ENCODE measurements at places on chromosomes 5 and 9. TPM values are rescaled to one million over a fixed set of nuclear protein-coding genes. Genes with fewer than 3 reads are reported as not detected.

Gene PFN3
- total RNA-seq: not detected

Gene COL23A1
- 3.2 TPM for total RNA-seq

Gene GFM2
- 22.9 TPM for total RNA-seq

Gene ADRA1B
- total RNA-seq: 0.64 TPM

- peaks cover 24% of the 10 kb centered on the region for H3K4me1 ChIP-seq
- no peak overlapping the region for H3K4me3 ChIP-seq
- H3K36me3 ChIP-seq: no peaks in the 10 kb centered on the region
These were observed 138.2 kb downstream of the MVB12B start for GRCh38 chr9:126464694-126465441.

DNA sequence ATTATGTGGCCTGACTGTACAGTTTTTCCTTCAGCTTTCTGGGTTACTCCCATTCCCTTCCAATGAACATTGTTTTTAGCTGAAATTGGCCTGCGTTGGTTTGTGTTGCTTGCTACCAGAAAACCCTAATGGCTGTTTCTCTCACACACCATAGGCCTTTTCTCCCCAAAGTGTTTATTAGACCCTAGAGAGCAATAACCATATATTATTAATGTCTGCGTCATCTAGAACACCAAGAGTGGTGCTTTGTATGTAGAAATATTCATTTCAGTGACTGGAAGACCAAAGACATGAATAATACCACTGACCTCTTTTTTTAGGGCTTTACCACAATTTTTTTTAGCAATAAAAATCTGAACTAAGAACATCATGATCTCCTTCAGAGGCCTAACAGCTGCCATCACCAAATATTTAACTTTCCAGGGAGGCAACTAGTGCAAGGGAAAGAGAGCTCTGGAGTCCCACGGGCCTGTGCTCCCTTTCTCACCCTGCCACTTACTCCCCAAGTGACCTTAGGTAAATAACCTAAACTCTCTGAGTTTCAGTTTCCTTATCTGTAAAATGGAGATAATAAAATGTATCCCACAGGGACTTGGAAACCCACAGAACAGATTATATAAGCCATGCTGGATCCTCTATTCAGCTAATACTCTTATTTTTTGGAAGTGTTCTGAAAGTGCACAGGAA lies 201.9 kb upstream of the ISL1 start:
- no peaks in the 10 kb centered on the region for H3K27me3 ChIP-seq
- H3K4me3 ChIP-seq: no peak overlapping the region
- H3K4me1 ChIP-seq: no peaks in the 10 kb centered on the region
- H3K27ac ChIP-seq: no peak overlapping the region
- no peaks in the 10 kb centered on the region for H3K36me3 ChIP-seq

- H3K36me3 ChIP-seq: no peaks in the 10 kb centered on the region
- H3K27ac ChIP-seq: no peak overlapping the region
- DNase-seq: no peak
- peaks cover 5% of the 10 kb centered on the region for H3K27me3 ChIP-seq
These were observed 284.8 kb downstream of the CTNND2 start for GRCh38 chr5:11619339-11620024.

- H3K27me3 ChIP-seq: no peaks in the 10 kb centered on the region
- DNase-seq: no peak
- H3K4me3 ChIP-seq: no peak overlapping the region
These were observed 23.8 kb downstream of the OGN start for GRCh38 chr9:92380603-92381002.

DNA sequence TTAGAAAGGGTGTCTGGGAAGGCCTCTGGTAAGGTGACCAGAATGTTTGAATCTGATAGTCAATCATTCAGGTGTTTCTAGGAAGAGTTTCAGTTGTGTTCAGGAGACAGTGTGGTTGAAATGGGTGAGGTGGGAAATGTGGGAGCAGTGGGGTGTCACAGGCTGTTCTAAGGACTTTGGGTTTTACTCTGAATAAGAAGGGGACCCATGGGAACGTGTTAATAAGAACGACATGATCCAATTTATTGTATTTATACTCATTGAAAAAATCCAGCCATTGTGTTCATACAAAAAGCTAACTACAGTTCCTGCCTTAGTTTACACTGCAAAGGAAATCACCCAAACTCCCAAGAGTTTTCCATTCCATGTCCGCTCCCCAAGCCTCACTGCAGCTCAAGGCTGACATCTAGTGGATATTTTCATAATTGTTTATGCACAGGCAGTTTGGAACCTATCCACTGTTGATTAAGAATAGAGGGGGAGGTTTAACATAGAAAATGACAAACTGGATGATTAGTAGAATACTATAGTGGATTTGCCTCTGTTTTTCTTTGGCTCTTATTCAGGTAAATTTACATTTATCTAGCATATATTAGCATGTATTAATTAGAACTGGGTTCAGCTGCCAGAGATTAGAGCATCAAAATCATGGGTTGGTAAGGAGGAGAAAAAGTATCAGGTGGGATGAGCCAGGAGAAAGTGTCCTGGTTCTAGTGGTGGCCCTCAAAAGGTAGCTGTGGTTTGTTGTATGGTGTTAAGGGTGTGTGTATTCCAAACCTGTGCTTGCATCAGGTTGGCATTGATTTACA lies 17.7 kb downstream of the CAVIN4 start:
- DNase-seq: no peak
- H3K27ac ChIP-seq: no peak overlapping the region
- H3K4me1 ChIP-seq: peaks cover 13% of the 10 kb centered on the region
- no peaks in the 10 kb centered on the region for H3K36me3 ChIP-seq
- no peak overlapping the region for H3K4me3 ChIP-seq
- no peaks in the 10 kb centered on the region for H3K27me3 ChIP-seq

DNA sequence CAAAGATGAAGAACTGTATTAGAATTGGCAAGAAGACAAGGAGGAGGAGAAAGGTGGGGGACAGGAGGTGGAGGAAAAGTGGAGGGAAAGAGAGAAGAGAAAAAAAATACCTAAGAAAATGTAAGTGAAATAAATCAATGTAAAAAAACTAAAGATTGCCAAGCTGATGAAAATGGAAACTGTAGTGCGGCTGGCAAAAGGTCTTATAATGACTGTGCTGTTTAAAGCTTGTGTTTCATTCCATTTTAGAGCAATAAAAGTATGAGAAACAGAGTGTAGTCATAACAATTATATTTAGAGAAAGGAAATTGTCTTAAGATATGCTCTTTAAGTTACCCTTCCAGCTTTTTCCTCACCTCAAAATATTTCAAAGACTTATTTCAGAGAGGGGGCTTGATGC lies 670.5 kb upstream of the SEMA6A start:
- DNase-seq: no peak
- H3K36me3 ChIP-seq: no peaks in the 10 kb centered on the region
- no peak overlapping the region for H3K4me3 ChIP-seq
- no peaks in the 10 kb centered on the region for H3K27me3 ChIP-seq

All from suprapubic skin (tissue), 4 donors.